ENCODE measurements at places on chromosomes 16 and 17.

GRCh38 chr17:51275381-51275780, 15.0 kb downstream of the UTP18 start:
- no peak overlapping the region for H3K27ac ChIP-seq
- H3K4me1 ChIP-seq = no peaks in the 10 kb centered on the region
- H3K27me3 ChIP-seq = no peaks in the 10 kb centered on the region

DNA sequence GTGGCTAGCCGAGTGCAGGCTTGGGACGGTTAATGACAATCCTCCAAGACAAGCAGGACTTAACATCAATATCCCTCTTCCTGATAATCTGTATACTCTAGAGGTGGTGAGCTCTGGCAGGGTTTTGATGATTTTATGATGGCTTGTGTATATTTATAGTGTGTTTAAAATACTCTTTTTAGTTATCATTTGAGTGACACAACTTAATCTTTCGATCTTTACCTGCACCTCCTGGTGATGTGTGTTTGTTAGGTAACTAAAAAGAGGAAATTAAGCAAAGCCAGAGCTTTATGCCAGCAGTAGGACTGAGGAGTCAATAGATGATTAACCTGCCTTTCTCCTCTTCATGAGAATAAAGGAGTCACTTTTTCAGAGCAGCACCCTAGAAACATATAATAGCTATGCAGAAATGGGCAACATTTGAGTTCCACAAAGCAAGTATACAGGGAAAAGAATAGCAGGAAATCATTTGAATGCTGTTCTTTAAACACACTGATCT, 210.5 kb downstream of the IRX3 start:
- H3K4me3 ChIP-seq = no peak overlapping the region
- no peaks in the 10 kb centered on the region for H3K27me3 ChIP-seq
- DNase-seq = no peak
- no peaks in the 10 kb centered on the region for H3K4me1 ChIP-seq

DNA sequence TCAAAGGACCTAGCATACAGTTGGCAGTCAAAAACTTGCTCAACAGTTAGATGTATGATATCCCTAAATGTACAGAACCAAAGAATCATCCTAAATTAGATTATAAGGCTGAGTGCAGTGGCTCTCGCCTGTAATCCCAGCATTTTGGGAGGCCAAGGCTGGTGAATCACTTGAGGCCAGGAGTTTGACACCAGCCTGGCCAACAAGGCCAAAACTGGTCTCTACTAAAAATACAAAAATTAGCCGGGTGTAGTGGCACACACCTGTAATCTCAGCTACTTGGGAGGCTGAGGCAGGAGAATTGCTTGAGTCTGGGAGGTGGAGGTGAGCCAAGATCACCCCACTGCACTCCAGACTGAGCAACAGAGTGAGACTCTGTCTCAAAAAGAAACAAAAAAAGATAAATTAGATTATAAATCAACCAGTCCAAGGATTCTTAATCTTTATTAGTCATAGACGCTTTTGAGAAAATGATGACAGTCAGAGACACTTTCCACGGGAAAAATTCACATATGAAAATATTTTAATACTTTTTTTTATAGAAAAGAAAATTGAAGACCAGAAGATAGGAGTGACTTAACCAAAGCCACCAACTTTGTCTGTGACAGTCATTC, 77.6 kb downstream of the MMD start:
- H3K27me3 ChIP-seq = no peaks in the 10 kb centered on the region
- H3K4me1 ChIP-seq = no peaks in the 10 kb centered on the region
- DNase-seq = no peak
- H3K27ac ChIP-seq = no peak overlapping the region
- no peak overlapping the region for H3K4me3 ChIP-seq

GRCh38 chr16:89001117-89002027, 24.4 kb upstream of the CBFA2T3 start:
- no peaks in the 10 kb centered on the region for H3K36me3 ChIP-seq
- H3K4me3 ChIP-seq = no peak overlapping the region
- H3K27me3 ChIP-seq = no peaks in the 10 kb centered on the region

DNA sequence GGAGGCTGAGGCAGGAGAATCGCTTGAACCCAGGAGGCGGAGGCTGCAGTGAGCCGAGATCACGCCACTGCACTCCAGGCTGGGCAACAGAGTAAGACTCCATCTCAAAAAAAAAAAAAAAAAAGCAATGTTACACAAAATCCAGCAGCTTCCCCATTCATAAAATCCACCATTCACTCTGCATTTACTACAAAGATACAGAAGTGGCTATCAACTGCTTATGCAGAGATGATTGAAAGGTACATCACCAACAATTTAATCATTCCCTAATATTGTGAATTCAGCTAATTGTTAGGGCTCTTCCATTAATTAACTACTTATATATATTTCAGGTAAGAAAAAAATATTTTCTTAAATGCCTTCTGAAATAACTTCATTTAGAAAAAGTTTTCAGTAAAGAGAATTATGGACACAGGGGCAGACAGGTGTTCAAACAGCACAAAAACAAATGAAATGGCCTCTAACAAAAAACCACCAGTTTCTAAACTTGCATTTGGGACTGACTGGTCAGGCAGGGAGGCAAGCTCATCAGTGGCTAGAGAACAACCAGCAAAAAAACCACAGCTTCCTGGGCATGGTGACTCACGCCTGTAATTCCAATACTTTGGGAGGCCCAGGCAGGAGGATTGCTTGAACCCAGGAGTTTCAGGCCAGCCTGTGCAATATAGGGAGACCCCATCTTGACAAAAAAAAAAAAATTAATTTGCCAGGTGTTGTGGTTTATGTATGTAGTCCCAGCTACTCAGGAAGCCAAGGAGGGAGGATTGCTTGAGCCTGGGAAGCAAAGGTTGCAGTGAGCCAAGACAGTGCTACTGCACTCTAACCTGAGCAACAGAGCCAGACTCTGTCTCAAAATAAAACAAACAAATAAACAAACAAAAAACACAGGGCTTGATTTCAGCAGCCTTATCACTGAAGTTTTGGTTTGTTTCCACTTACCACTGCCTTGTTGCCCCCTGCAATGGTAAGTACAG, 26.3 kb downstream of the ERN1 start:
- no peak for DNase-seq
- no peaks in the 10 kb centered on the region for H3K36me3 ChIP-seq
- no peaks in the 10 kb centered on the region for H3K27me3 ChIP-seq
- no peak overlapping the region for H3K4me3 ChIP-seq
- no peaks in the 10 kb centered on the region for H3K4me1 ChIP-seq

GRCh38 chr17:80220736-80221215, 549 bp downstream of the SLC26A11 start:
- H3K4me3 ChIP-seq = peak overlapping the region; percentile 83
- no peaks in the 10 kb centered on the region for H3K36me3 ChIP-seq
- H3K4me1 ChIP-seq = peaks cover 6% of the 10 kb centered on the region

GRCh38 chr16:51579652-51580360, 428.7 kb upstream of the SALL1 start:
- no peaks in the 10 kb centered on the region for H3K27me3 ChIP-seq
- no peaks in the 10 kb centered on the region for H3K4me1 ChIP-seq
- no peak overlapping the region for H3K27ac ChIP-seq
- no peak overlapping the region for H3K4me3 ChIP-seq
- H3K36me3 ChIP-seq = no peaks in the 10 kb centered on the region

DNA sequence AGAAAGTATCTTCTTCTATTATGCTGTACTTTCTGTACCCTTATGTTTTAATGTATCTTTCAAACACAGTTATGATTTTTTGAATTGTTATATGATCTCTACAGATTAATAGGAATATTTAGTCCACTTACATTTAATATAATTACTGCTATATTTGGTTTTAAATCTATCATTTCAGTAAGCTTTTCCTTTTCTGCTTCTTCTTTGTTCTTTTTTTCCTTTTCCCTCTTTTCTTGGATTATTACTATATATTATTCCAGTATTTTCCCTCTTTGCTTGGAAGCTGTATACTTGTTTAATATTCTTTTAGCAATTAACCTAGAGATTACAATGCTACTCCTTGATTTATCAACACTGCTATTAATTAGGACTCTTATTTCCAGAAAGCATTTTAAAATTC, 13.5 kb downstream of the TLE7 start:
- DNase-seq = no peak
- H3K4me3 ChIP-seq = no peak overlapping the region
- H3K36me3 ChIP-seq = no peaks in the 10 kb centered on the region
- H3K4me1 ChIP-seq = no peaks in the 10 kb centered on the region
- no peak overlapping the region for H3K27ac ChIP-seq
- no peaks in the 10 kb centered on the region for H3K27me3 ChIP-seq

- DNase-seq = no peak
- no peaks in the 10 kb centered on the region for H3K4me1 ChIP-seq
- peak overlapping the region; percentile 53 for H3K27ac ChIP-seq
- no peaks in the 10 kb centered on the region for H3K27me3 ChIP-seq
Measured at GRCh38 chr17:76501827-76502307, 644 bp upstream of the RHBDF2 start.

GRCh38 chr17:35046740-35047283, 16.7 kb downstream of the RFFL start:
- no peak overlapping the region for H3K4me3 ChIP-seq

- no peaks in the 10 kb centered on the region for H3K27me3 ChIP-seq
- no peaks in the 10 kb centered on the region for H3K36me3 ChIP-seq
- H3K4me1 ChIP-seq = no peaks in the 10 kb centered on the region
- H3K4me3 ChIP-seq = no peak overlapping the region
Measured at GRCh38 chr16:65816556-65816955, 549.9 kb upstream of the CDH5 start.

DNA sequence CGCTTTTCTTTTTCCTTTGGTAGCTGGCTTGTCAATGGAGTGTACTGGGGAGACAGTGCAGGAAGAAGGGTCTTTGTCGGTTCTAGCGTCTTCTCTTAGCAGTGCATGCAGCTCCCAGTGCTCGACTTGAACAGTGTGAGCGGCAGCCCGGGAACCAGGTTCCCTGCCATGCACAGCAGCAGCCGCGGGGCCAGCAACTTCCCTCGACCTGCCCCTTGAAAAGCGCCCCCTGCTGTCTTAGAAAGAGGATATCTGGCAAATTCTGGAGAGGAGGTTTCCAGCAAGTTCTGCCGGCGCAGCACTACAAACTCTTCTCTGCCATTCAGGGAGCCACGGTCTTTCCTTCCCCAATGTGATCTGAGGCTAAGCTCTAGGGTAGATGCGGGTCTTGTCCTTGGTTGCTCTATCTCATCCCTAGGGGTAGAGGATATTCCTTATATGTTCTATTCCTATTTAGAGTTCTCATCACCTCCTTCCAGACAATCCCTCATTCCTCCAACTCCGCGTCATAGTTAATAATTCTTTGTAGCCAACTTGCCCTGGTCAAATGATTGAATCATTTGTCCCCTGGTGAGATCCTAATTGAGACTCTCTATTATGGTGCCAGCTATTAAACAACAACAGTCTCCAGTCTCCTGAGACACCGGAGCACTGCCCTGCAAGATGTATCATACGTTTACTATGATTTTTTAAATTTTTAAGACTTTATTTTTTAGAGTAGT, 451.3 kb downstream of the PMP22 start:
- no peaks in the 10 kb centered on the region for H3K4me1 ChIP-seq
- no peak overlapping the region for H3K27ac ChIP-seq
- no peaks in the 10 kb centered on the region for H3K36me3 ChIP-seq
- DNase-seq = no peak

- no peaks in the 10 kb centered on the region for H3K4me1 ChIP-seq
- H3K4me3 ChIP-seq = peak overlapping the region; percentile 31
- no peaks in the 10 kb centered on the region for H3K36me3 ChIP-seq
- H3K27me3 ChIP-seq = no peaks in the 10 kb centered on the region
Measured at GRCh38 chr17:39165178-39165840, 652 bp downstream of the ARL5C start.

DNA sequence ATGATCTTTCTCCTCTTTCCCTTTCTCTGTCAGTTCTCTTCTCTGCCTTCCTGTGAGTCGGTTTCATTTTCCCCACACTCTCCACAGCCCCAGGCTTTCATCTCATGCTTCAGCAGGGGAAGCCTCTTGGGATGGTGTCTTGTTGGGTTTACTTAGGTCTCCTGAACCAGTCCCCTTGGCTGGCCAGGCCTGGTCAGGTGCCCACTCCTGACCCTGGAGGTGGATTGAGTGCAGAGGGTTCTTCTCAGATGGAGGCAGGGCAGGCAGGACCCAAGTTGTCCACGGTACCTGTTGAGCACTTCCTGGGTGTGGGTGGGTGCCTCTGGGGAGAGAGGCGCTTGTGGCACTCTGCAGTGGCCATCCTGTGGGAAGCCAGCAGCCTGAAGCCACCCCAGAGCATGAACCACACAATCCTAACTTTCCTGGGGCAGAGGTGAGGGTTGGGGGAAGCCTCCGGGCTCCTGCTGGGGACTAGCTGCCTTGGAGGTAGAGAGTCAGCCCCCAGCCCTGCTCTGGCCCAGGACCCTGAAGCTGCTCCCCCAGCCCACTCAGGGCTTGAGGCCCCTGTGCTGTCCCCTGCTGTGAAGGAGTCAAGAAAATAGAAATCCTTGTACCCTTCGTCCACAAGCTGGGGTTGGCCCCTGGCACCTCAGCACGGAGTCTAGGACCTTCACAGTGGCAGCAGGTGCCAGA, 2.0 kb upstream of the RAP1GAP2 start:
- DNase-seq = no peak
- no peaks in the 10 kb centered on the region for H3K4me1 ChIP-seq
- H3K27ac ChIP-seq = no peak overlapping the region
- no peak overlapping the region for H3K4me3 ChIP-seq

- no peak overlapping the region for H3K27ac ChIP-seq
- no peak overlapping the region for H3K4me3 ChIP-seq
- H3K27me3 ChIP-seq = no peaks in the 10 kb centered on the region
- no peaks in the 10 kb centered on the region for H3K36me3 ChIP-seq
- DNase-seq = no peak
Measured at GRCh38 chr17:10337976-10338375, 34.8 kb downstream of the MYH13 start.

- H3K36me3 ChIP-seq = no peaks in the 10 kb centered on the region
- H3K27me3 ChIP-seq = no peaks in the 10 kb centered on the region
- no peak within 1 kb of the TSS for H3K27ac ChIP-seq
- peaks cover 7% of the 10 kb centered on the region for H3K4me1 ChIP-seq
- no peak for DNase-seq
Measured at GRCh38 chr16:23754594-23755483, at the start of gene CHP2. TSS of gene CHP2 (plus strand) at chr16:23755026. CDS start at chr16:23755050, 24 bp downstream.

DNA sequence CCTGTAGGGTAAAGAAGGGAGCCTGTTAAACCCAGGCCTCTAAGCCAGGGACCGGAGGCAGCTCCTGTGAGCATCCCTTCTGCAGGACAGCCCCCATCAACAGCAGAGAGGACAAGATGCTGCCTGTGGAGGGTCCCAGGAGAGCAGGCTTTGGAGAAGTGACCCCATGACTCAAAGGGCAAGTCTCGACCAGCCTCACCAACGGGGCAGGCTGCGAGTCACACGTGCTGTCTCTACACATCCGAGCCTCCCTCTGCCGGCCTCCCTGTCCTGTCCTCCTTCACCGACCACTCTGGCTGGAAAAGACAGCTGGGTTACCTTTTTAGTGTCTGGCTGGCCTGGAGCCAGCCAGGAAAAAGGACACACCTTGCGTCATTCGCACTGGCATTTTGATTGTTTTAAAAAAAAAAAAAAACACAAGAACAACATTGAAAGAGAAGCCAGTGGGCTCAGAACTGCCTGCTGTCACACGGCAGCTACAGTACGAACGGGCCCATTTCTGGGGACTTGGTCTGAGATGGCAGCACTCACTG, 74.5 kb upstream of the RCVRN start:
- no peak overlapping the region for H3K4me3 ChIP-seq
- no peaks in the 10 kb centered on the region for H3K36me3 ChIP-seq
- no peak for DNase-seq
- no peak overlapping the region for H3K27ac ChIP-seq

GRCh38 chr17:71757156-71757555, 363.7 kb upstream of the SOX9 start:
- H3K4me1 ChIP-seq = no peaks in the 10 kb centered on the region
- H3K36me3 ChIP-seq = no peaks in the 10 kb centered on the region
- no peak overlapping the region for H3K27ac ChIP-seq

All from uterus (tissue), 4 donors.